ENCODE measurements at places on chromosomes 3 and 15.
A peak's percentile ranks its signal among the peaks of the same experiment; 100 is the strongest.

DNA sequence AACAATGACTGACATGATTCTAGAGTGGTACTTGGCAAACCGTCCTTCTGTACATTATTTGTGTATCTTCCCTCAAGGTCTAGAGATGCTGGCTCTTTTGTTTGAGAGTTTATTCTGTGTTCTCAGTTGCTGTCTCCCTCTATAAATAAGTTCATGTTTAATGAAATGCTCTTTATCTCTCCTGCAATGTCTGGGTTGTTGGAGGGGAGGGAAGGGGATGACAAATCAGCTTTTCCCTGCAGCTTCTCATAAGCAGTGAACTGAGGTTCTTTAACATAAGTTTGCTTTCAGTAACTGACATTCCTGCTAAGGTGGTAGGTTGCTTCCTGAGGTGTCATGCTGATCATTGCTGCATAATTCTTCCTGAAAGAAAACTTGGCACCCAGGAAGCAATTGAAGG is 21.8 kb downstream of the ITPR1 start:
- no peak for DNase-seq

GRCh38 chr3:171804618-171805389 is 5.5 kb downstream of the PLD1 start:
- DNase-seq, result no peak

DNA sequence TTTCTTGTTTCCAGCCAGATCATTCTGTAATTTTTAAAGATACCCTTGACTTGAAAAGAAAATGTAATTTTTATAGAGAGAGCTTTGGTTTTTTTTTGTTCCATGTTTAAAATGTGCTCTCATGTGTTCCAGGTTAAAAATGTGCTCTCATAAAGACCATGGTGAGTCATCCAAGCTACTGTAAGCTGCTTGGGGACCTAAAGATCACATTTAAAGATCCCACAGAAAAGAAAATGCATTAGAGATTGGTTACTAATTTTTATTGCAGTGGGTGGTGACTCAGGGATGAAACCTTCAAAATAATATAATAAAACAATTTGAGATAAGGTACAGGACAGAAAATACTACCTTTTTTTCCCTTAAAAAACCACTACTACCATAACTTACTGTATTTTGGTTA is 11.0 kb downstream of the TCF12 start:
- DNase-seq, result no peak

- no peak for DNase-seq
Measured at GRCh38 chr3:184629555-184630160, 68.1 kb downstream of the EPHB3 start.

DNA sequence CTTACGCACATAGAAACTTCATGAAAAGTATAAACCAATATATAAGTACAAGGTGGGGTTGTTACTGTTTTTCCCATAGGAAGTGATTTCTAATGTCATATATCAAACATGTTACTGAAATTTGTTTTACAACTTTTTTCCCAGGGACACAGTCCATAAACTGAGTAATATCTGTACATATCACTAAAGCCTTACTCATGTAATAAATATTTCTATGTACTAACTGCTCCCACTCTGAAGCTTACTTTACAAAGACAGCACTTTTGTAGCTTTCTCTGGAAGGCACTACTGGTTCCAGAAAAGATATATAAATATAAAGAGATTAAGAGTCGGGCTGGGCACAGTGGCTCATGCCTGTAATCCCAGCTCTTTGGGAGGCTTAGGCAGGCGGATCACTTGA is 91.7 kb downstream of the MYO5A start:
- no peak for DNase-seq

DNA sequence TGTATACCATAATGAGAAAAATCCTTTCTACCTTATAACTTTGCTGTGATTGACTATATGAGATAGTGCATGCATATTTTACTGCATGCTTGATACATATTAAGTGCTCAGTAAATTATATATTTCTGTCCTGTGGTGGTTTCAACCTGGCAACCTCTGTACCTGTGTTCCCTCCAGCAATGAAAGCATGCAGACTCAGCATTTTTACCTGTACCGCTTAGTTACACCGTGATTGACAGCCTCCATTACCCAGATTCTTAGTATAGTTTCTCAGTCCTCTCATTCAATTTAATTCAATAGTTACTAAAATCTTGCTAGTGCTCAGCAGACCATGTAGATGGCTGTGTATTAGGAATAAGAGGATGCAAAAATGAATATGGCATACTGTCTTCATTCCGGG is 386.0 kb downstream of the EPHA6 start:
- no peak for DNase-seq

- DNase-seq, result no peak
Measured at GRCh38 chr15:39501366-39502081, 79.4 kb upstream of the THBS1 start.

DNA sequence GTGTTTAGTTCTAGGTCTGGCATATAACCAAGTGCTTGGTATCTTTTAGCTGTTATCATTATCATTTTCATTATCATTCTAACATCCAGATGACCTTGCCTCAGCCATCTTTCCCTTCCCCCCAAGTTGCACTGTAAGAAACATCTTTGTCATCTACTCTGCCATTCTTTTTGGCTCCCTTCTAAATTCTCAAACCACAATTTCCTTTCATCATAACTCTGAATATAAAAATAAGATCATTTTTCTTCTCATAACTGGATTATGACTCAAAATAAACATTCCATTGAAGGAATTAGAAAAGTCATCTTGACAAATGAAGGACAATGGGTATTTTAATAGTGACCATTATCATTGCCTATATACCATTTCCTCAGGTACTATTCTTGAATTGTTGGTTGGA is 786.2 kb downstream of the AGBL1 start:
- no peak for DNase-seq

DNA sequence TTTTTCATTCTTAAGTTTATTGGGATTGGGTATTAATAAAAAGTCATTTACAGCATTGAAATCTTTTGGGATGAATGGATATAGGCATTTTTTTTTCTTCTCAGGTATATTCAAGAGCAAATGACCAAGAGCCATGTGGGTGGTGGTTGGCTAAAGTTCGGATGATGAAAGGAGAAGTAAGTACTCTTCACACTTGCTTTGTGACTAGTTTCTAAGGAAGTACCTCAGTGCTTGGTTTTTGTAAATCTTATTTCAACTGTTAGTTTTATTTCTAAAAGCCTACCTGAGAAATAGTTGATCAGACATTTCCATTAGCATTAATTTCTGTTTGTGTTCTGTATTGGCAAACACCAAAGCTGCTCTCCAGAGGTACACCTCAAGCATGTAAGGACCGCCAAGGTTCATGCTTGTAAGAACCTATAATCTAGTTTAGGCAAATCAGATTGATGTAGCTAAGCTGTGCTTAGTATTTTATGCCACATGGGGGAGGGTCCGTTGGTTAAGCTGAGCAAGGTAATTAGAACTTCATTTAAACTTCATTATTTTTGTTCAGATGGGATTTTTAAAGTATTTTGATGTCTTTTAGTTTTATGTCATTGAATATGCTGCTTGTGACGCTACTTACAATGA is 35.4 kb downstream of the FXR1 start:
- no peak for DNase-seq

GRCh38 chr3:101940521-101941317 is 91.4 kb downstream of the NFKBIZ start:
- peak; percentile 49 for DNase-seq

GRCh38 chr3:41526995-41527573 is 327.8 kb downstream of the CTNNB1 start:
- no peak for DNase-seq

DNA sequence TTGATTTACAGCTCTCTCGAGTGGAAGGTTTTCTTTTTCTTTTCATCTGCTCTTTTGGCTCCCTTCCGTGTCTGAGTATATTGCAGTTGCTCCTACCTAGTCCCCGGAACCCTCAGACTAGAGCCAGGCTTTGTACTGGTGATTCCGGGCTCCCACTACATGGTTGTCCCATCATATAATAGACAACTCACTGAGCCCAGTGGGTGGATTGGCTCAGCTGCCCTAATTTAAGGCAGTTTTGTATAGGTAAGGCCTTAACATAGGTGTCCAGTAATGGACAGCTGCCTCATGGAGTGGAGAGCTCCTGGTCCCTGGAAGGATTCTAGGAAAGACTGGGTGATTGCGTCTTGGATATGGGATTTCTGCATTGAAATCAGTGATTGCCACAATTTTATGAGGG is 58.0 kb downstream of the KY start:
- DNase-seq, result no peak

- no peak for DNase-seq
Measured at GRCh38 chr15:62977952-62978811, 64.4 kb upstream of the TPM1 start.

- DNase-seq, result no peak
Measured at GRCh38 chr3:99508191-99508590, 130.2 kb upstream of the COL8A1 start.

- no peak for DNase-seq
Measured at GRCh38 chr3:184465883-184466412, 86.1 kb downstream of the CHRD start.

DNA sequence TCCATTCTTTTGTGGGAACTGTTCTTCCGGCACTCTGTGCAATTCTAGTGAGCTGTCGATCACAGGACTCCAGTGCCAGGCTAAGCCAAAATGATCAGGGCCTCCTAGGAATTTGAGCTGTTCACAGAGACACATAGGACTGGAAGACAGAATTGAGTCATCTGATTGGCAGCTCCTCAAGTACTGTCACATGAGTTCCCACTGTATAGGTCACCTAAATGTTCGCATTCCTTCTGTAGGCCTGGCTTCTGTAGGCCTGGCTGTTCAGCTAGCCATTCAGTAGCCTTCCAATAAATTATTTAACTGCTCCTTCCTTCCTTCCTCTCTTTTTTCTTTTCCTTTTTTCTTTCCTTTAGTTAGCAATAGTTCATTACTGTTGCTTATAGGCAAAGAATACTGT is 4.3 kb downstream of the PROS1 start:
- DNase-seq, result peak; percentile 45

- no peak for DNase-seq
Measured at GRCh38 chr3:157347577-157348303, 88.9 kb upstream of the PTX3 start.

DNA sequence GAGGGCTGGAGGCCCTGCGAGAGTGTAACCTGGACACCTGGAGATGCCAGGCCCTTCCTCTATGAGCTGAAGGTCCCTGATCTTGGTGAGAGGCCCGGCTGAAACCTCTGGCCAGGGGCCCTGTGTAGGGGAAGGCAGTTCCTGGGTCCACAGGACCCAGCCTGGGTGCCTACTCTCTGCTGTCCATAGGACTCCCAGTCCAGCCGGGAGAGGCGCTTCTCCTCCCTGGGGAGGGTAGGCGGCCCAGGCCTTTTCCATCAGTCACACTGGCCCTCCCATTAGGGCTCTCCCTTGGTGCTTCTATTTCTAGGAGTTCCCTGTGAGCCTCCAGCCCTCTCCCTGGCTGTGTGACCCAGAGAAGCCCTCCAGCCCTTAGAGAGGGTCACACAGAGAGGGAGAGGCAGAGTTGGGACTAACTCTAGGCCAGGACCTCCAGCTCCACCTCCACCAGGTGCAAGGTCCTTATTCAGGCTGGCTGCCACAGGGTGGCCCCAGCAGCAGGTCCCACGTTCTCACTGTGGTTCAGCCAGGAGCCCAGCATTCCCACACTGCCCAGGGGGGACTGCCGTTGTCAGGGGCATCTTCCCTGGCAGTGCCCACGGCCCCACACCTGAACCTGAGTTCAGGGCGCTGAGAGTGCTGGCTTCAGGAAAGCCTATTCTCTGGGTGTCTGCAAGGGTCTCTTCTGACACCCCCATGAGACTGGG is 146.8 kb downstream of the SMAD6 start:
- DNase-seq, result no peak

GRCh38 chr3:126948980-126949535 is 33.9 kb upstream of the PLXNA1 start:
- DNase-seq, result no peak

DNA sequence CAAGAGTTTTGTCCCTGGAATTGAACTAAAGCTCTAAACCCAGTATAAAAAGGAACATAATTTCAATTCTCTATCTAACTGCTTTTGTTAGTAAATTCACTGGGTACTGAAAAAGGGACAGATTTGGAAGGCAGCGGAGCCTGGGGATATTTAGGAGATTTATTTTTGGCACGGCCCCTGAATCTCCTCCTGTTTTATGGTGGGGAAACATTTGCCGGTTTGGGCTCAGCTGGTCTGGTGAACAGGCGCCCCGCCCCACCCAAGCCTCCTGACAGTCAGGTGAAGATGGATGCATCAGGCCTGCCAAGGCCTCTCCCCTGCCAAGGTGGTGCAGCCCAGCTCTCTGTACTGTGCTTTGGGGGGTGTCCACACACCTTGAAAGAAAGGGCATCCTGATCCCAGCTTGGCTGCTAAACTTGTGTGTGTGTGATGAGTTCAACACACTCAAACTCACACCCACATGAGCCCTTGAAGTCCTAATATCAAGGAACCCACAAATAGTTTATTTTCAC is 46.3 kb downstream of the EBLN2 start:
- no peak for DNase-seq

- DNase-seq, result no peak
Measured at GRCh38 chr3:104734627-104735026, 632.1 kb upstream of the ALCAM start.

DNA sequence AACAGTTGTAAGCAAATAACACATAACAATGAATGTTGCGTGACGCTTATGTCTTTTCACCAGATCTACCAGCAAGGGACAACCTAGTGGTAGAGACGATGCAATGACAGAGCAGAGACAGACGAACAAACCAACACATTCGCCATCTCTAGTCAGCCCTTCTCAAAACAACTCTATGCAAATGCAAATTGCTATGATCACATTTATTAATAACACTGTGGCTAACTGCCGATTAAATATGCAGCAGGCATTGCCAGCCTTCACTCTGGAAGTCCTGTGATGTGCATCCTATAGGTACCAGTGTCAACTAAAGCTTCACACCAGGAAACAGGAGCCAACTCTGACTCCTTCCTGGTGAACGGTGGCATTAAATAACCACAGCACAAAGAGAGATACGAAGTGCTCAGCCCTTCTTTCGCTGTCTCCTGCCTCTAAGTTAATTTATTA is 94.2 kb downstream of the FOXP1 start:
- no peak for DNase-seq

DNA sequence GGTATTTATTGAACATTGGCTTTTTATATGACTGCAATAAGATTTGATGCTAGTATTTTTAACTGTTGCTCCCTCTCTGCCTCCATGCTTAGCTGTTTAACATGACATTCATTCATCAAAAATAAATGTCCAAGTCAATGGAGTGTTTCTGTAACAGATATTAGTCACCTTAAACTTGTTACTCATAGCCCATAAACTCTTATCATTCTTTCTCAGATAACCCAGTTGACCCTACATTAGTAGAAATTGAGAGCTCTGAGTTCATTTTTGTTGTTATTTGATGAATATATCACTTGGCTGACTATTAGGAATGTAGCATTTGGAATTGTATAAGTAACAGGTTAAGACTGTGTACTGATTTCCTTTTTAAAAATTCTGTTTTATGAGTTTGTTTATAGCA is 201.1 kb downstream of the UBE2E2 start:
- DNase-seq, result no peak

DNA sequence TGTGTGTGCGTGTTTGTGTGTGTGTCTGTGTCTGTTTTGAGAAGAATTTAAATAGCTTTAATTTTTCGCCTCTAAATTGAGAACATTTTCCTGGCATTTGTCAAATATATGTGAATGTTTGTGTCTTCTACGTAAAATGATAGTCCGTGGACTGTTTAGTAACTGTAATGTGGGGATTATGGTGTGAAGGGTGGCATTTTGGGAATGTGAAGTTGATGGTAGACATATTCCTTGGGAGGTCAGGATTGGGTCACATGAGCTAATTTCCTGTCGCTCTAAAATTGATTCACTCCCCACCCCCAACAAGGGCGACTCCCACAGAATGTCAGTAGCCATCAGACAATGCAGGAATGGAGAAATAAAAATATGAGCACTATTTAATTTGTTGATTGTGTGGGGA is 107.3 kb downstream of the ITPR1 start:
- DNase-seq, result no peak

GRCh38 chr3:63991666-63992065 is 31.6 kb downstream of the PSMD6 start:
- no peak for DNase-seq
